ENCODE measurements at places on chromosomes 6 and 20.
A peak's percentile ranks its signal among the peaks of the same experiment; 100 is the strongest.

- DNase-seq, result no peak
Observed at GRCh38 chr6:65295812-65296211, 411.2 kb downstream of the EYS start.

DNA sequence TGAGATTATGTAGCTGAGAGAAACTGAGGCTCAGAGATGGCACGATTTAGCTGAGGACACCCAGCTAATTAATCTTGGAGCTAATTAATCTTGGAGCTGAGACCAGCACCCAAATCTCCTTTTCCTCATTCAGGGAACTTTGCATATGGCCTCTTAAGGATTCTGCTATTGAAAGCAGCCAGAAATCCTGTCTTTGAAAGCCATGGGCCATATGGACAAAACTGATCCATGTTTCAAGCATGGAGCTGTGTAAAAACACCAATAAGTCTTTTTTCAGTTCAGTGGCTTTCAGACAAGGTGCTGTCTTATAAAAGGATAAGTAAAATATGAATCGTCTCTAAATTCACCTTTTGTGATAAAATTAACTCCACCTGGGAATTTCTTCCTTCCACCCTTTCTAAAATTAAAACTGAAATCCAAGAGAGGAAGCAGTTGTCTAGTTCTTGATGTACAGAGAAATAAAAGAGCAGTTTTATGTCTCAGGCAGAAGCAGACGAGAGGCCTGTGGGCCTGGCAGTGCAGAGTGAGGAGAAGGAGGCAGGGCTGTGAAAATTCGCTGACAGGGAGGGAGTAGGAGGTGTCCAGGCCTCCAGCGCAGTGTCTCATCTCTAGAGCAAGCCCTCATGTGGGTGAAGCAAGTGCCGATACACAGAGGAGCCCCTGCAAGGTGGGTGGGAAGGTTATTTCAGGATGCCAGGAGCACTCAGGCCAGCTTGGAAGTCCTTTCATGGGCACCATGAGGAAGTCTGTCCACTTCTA, 266.9 kb downstream of the UST start:
- no peak for DNase-seq

- no peak for DNase-seq
Observed at GRCh38 chr6:144896871-144897270, 611.7 kb downstream of the UTRN start.

DNA sequence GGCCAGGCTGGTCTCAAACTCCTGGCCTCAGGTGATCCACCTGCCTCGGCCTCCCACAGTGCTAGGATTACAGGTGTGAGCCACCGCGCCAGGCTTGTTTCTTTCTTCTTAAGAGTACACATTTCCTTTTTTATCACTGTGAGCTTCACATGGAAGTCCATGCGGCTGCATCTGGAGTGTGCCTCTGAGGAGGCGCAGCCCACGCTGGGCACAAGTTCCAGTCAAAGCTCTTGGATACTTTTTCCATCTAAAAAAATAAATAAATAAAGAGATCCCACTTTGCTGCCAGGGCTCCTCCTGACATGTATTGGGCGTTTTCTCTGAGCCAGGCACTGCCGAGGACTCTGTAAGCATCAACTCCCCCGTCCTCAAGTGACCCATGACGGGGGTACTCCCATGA, 123.0 kb downstream of the PREX1 start:
- no peak for DNase-seq

DNA sequence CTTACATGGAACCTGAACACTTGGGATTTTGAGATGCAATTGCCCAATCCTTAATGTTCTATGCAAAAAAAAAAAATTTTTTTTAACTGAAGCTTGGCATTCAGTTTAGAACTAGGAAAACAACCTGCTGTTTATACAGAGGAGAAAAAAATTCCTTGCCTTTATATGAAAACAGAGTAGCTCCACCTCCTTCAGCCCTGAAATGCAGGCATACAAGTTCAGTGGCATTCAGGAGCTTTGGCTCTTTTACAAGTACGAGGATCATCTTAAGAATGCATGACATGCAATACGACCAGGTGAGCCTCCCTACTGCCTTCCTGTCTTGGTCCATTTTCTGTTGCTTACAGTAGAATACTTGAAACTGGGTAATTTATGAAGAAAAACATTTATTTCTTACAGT, 20.4 kb downstream of the PAX1 start:
- DNase-seq, result no peak

DNA sequence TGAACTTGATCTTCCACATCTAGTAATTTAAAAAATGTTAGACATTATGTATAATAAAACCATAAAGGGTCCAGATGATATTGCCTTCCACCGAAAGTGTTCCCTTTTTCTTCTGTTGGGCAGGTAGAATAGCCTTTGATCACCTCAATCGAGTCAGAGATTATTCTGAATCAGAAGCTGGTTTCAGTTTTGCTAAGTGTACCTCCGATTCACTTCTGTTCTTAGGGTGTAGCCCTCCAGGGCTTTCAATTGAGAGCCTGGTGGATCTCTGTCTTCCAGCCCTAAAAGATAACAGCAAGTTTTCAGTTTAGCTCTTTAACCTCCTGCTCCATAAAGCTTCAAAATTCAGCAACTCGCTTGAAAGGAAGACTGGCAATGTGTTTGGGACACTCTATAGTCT, 21.1 kb upstream of the AIG1 start:
- DNase-seq, result no peak

- DNase-seq, result no peak
Observed at GRCh38 chr20:50246367-50247195, 56.0 kb downstream of the CEBPB start.

DNA sequence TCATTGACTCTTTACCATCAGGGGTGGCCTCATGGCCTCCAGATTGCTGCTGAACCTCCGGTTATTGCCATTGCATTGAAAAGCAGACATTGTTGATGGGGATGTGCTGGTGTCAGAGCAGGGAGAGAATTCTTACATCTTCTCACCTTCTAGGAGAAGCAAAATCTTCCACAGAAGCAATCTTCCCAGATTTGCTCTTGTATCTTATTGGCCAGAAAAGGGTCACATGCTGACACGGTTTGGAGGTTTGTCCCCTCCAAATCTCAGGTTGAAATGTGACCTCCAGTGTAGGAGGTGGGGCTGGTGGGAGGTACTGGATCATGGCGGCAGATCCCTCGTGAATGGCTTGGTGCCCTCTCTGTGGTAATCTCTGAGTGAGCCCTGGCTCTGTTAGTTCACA, 10.7 kb downstream of the TP53RK start:
- no peak for DNase-seq

DNA sequence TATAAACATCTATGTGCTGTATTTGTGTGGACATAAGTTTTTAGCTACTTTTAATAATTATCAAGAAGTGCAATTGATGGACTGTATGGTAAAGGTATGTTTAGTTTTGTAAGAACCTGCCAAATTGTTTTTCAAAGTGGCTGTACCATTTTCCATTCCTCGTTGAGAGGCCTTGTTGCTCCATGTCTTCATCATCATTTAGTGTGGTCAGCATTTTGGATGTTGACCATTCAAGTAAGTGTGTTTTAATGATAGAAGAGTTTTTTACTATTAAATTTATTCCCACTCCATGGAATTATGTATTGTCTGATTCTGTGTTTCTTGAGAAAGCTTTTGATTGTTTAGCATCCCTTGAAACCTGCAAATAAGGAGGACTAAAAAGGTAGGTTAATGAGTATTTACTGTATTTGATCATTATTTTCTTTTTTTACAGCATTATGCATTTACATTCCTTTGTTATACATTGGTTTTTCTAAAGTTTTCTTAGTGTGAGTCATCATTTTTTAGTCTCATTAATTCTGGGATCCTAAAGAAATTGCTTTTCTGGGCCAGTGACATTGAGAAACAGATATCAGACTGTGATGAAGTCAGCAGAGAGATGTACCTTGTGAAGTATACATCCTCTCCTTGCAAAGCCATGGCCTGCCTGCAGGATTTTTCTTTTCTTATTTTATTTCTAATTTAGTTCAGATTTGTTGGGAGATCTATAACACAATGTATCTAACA, 312.8 kb upstream of the PTCHD4 start:
- no peak for DNase-seq

DNA sequence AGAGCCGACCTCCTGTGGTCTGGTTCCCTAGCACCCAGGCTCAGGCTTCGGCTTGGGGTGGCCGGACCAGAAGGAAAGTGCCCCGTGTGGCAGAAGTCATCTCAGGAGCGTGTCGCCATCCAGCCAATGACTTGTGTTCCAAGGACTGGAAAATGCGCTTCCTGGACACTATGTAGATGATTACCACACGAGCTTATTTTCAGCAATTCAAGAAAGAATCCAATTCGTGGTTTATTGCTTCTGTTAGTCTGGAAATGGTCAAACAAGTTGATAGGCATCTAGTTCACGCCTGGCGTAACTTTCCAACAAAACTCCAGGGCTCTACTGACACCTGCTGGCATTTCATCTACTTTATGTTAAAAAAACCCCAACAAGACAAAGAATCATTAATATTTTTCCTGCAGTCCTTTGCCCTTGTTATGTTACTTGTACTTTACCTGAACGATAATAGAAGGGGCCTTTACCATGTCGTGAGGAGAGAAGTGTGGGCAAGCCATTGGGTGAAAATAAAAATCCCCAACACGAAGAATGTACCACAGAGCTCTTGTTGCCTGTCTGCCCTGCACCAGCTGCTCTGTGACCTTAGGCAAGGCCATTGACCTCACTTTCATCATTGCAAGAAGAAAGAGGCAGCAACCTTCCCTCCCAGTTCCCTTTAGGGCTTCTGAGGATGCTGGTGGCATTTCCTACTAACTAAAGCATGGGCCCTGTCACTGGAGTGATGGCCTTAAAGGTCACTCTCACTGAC, 154.7 kb upstream of the LAMP5 start:
- DNase-seq, result peak; percentile 13

- DNase-seq, result no peak
Observed at GRCh38 chr20:25160467-25160866, 35.0 kb upstream of the ENTPD6 start.

DNA sequence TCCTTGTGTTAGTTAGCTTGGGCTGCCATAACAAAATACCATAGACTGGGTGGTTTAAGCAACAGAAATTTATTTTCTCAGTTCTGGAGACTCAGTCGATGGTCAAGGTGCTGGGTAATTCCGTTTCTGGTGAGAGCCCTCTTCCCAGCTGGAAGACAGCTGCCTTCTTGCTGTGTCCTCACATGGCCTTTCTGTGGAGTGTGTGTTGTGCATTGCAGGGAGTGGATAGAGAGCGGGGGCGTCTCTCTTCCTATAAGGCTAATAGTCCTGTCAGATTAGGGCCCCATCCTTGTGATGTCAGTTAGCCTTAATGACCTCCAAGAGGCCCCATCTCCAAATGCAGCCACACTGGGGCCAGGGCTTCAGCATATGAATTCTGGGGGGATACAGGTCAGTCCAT, 19.2 kb downstream of the CHMP4B start:
- no peak for DNase-seq

DNA sequence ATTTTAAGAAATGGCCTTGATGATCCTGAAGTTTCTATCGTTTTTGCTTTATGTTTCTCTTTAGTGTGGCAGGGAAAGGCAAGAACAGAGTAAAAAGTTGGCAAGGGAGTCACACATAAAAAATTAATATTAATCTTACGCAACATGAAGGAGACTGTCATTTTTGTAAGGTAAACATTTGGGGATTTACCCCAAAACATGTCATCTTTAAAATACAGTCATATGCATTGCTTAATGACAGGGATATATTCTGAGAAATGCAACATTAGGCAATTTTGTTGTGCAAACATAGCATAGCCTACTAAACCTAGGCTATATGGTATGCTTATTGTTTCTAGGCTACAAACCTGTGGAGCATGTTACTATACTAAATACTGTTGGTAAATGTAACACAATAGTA, 5.4 kb downstream of the RBL1 start:
- DNase-seq, result no peak

DNA sequence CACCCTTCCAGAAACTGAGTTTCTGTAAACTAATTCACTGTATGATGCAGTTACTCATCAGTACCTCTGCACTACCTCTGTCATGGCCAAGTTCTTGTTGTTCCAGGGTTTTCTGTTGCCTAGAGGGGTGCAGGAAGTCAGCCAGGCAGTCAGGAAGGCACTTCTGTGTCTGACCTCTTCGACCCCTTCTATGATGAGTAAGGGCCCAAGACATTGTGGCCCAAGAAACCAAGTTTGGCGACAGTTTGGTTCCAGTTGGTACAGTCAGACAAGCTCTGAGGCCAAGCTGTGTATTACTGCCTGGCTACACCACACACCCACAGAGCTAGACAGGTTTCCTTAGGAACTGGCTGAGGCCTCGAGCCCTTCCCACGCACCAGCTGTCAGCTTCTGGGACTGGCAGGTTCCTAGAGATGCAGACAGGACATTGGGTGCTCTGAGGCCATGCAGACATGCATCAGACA, 41.2 kb downstream of the TRAF3IP2 start:
- DNase-seq, result no peak

GRCh38 chr6:28478518-28478917, 35.2 kb upstream of the ZSCAN23 start:
- no peak for DNase-seq

DNA sequence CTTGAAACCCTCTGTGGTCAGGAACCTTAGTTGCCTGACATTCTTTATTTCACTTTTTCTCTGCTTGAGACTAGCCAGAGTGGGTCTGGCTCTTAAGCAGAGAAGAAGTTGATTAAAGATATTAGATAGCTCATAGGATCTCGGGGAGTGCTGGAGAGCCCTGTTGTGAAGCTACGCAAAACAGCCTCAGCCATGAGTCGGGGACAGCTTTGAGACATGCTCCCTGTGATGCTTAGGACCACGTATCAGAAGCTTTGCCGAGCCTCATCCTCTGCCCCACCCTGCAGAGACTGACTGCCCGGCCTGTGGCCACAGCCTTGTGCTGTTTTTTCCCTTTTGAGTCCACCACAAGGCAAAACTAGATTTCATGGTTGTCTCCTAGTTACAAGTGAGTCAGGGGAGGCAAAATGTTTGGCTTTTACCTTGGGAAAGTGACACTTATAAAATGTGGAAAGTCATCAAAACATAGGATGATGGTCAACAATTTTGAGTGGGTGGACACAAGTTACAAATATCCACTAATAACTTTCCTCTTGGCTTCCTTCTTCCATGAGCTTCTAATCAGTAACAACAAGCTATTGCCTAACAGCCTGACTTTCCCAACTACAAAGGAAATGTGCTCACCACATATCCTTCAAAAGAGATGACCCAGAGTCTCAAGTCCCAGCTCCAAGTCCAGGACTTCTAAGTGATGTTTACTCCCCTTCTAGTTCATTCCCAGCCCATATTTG, 108.4 kb downstream of the JAG1 start:
- DNase-seq, result no peak

DNA sequence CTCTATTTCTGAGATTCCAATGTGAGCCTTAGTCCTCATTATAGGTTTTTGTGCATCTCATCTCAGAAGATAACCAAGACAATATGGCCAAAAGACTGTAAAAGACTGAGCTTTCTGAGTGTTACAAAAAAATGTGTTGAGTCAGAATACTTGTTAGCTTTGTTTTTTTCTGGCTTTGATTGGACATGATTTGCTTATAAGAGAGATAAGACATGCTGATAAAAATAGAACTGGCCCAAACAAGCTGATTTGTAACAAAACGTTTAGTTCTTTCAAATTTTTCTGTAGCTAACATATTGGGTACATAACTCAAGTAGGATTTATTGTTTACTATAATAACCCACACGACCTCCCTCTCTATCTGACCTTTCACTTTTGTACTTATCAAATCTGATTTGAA, 32.9 kb downstream of the FILIP1 start:
- DNase-seq, result no peak
